Upper lobe of right lung (tissue), 1 donor: ENCODE measurements at places on chromosomes 6 and 20.

- no peak overlapping the region for H3K27ac ChIP-seq
- H3K4me1 ChIP-seq: no peaks in the 10 kb centered on the region
- no peak overlapping the region for H3K4me3 ChIP-seq
- DNase-seq: no peak
- no peaks in the 10 kb centered on the region for H3K27me3 ChIP-seq
Measured at GRCh38 chr6:16909658-16910360, 148.5 kb upstream of the ATXN1 start.

- H3K4me3 ChIP-seq: no peak overlapping the region
- no peaks in the 10 kb centered on the region for H3K36me3 ChIP-seq
- peaks cover 24% of the 10 kb centered on the region for H3K4me1 ChIP-seq
- H3K27ac ChIP-seq: no peak overlapping the region
- no peak for DNase-seq
Measured at GRCh38 chr6:137259349-137259748, 40.2 kb upstream of the IFNGR1 start.

DNA sequence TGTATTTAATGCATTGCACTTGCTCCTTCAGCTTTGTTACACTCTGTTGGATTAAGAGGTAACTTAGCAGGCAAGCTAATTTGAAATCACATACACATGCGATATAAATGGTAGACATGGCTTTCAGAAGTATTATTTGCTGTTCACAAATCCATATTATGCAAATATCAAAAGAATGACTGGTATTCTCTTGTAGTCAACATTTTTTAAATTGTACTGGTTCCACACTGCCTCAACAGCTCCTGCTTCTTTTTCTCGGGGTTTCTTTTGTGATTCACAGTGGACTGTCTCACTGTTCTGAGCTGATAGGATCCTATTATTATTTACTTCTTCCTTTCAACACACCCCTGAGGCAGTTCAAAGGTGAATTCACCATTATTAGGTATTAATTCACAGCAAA is 927.4 kb downstream of the KIF16B start:
- no peaks in the 10 kb centered on the region for H3K36me3 ChIP-seq
- H3K4me1 ChIP-seq: no peaks in the 10 kb centered on the region
- no peak for DNase-seq
- no peak overlapping the region for H3K4me3 ChIP-seq

GRCh38 chr6:4128748-4129147 is 6.6 kb downstream of the ECI2 start:
- H3K4me3 ChIP-seq: no peak overlapping the region
- no peaks in the 10 kb centered on the region for H3K4me1 ChIP-seq
- H3K27me3 ChIP-seq: no peaks in the 10 kb centered on the region
- H3K36me3 ChIP-seq: peaks cover 79% of the 10 kb centered on the region

DNA sequence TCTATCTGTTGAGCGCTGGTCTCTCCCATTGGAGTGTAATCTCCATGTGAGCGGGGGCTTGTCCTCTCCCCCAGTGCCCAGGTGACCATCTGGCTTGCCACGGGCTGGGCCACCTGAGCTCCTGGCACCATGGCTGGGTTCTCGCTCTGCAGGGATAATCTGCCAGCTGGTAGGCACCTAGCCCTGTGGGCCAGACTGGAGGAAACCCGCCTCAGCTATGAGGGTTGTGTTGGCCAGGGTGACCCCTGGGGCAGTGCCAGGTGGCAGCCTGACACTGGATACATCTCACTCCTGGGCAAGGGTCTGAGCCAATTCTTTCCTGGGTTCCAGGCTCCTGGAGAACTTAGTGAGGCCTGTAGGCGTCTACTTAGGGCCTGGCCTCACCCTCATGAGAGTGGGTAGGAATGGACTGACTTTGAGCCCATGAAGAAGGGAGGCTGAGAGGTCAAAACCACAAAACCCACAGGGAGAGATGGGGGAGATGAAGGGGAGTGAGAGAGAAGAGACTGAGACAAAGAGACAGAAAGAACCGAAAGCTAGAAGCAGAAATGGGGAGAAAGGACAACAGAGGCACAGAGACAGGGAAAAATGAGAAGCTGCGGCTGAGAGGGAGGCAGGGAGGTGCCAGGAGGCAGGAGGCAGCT is 5.8 kb upstream of the SLC52A3 start:
- H3K27me3 ChIP-seq: no peaks in the 10 kb centered on the region
- H3K27ac ChIP-seq: no peak overlapping the region
- no peak for DNase-seq
- no peaks in the 10 kb centered on the region for H3K36me3 ChIP-seq
